ENCODE measurements at places on chromosomes 3 and 15. TPM values are rescaled to one million over a fixed set of nuclear protein-coding genes. Genes with fewer than 3 reads are reported as not detected.

The PRR20G gene
- total RNA-seq, result not detected

The DENND6A gene
- 12.3 TPM for total RNA-seq

The CCR8 gene
- total RNA-seq, result not detected

The LRRN1 gene
- 0.49 TPM for total RNA-seq

The SUSD5 gene
- not detected for total RNA-seq

GRCh38 chr3:64220161-64220914, 4.9 kb downstream of the PRICKLE2 start:
- H3K27ac ChIP-seq, result no peak overlapping the region
- peaks cover 16% of the 10 kb centered on the region for H3K27me3 ChIP-seq
- no peak overlapping the region for H3K4me3 ChIP-seq

DNA sequence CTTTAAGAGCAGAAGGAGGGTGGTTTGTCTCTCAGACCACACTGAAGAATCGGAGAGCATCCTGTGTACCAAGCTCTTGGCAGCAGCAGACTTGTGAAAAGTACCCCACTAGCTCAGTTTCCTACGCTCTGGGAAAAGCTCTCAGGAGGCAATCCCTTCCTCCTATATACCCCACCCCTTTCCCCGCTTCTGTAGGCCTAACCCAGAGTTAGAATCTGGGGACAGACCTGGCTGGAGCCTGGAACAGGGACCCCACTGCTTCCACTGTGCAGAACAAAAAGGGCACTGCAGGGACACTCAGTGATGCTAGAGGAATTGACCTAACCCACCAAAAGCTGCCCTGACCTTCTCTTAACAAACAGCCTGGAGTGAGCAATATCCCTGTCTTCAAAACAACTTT, 70.0 kb upstream of the CCDC39 start:
- no peaks in the 10 kb centered on the region for H3K4me1 ChIP-seq
- peaks cover 1% of the 10 kb centered on the region for H3K27me3 ChIP-seq
- H3K4me3 ChIP-seq, result no peak overlapping the region
- H3K36me3 ChIP-seq, result no peaks in the 10 kb centered on the region
- no peak for DNase-seq

DNA sequence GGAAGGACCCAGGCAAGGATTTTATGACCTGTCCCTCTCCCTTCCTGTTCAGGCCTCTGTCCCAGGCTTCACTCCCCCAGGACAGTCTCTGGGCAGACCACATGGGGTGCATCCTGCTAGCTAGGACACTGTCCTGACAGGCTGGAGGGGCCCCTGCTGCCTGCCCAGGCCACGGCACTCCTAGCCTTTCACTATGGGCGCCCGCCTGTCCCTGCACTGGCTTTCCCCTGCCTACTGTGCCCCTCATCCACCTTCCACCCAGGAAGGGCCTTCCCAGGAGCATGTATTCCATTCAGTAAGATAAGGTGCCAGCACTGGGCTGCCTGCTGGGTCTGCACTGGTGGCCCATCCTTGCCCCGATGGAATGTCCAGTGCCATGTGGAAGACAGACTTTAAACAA, 145.3 kb downstream of the DNAJB8 start:
- no peak for DNase-seq
- no peaks in the 10 kb centered on the region for H3K27me3 ChIP-seq
- H3K27ac ChIP-seq, result no peak overlapping the region
- H3K4me3 ChIP-seq, result no peak overlapping the region
- H3K4me1 ChIP-seq, result peaks cover 50% of the 10 kb centered on the region
- no peaks in the 10 kb centered on the region for H3K36me3 ChIP-seq

- peak overlapping the region; percentile 72 for H3K27ac ChIP-seq
- DNase-seq, result no peak
- peak overlapping the region; percentile 88 for H3K4me3 ChIP-seq
- peaks cover 25% of the 10 kb centered on the region for H3K36me3 ChIP-seq
- no peaks in the 10 kb centered on the region for H3K27me3 ChIP-seq
These were observed 274 bp downstream of the RRP9 start for GRCh38 chr3:51941463-51941797.

- H3K4me3 ChIP-seq, result no peak overlapping the region
- no peaks in the 10 kb centered on the region for H3K4me1 ChIP-seq
- peaks cover 21% of the 10 kb centered on the region for H3K27me3 ChIP-seq
These were observed 9.4 kb upstream of the ACTC1 start for GRCh38 chr15:34804776-34805175.

DNA sequence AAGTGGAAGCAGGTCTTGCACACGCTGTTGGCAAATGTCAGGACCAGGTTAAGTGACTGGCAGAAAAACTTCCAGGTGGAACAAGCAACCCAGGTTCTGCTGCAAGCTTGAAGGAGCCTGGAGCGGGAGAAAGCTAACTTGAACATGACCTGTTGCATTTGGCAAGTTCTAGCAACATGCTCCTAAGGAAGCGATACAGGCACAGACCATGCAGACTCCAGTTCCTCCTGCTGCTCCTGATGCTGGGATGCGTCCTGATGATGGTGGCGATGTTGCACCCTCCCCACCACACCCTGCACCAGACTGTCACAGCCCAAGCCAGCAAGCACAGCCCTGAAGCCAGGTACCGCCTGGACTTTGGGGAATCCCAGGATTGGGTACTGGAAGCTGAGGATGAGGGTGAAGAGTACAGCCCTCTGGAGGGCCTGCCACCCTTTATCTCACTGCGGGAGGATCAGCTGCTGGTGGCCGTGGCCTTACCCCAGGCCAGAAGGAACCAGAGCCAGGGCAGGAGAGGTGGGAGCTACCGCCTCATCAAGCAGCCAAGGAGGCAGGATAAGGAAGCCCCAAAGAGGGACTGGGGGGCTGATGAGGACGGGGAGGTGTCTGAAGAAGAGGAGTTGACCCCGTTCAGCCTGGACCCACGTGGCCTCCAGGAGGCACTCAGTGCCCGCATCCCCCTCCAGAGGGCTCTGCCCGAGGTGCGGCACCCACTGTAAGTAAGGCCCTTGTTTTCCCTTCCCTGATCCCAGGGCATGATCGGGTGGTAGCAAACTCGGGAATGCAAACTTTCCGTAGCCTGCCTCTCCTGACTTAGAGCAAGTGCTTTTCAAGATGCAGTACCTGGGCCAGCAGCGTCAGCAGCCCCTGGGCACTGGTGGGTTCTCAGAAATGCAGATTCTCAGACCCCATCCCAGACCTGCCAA, 759 bp downstream of the GALNT15 start:
- no peak overlapping the region for H3K27ac ChIP-seq
- no peaks in the 10 kb centered on the region for H3K36me3 ChIP-seq
- DNase-seq, result no peak
- peaks cover 2% of the 10 kb centered on the region for H3K4me1 ChIP-seq
- H3K4me3 ChIP-seq, result no peak overlapping the region

- peaks cover 11% of the 10 kb centered on the region for H3K4me1 ChIP-seq
- no peak for DNase-seq
- no peaks in the 10 kb centered on the region for H3K27me3 ChIP-seq
- no peak overlapping the region for H3K27ac ChIP-seq
- H3K36me3 ChIP-seq, result no peaks in the 10 kb centered on the region
These were observed 26.6 kb downstream of the EIF1B start for GRCh38 chr3:40336101-40336500.

GRCh38 chr3:6168256-6168655, 692.7 kb upstream of the GRM7 start:
- no peaks in the 10 kb centered on the region for H3K36me3 ChIP-seq
- H3K4me1 ChIP-seq, result no peaks in the 10 kb centered on the region
- H3K27me3 ChIP-seq, result no peaks in the 10 kb centered on the region

GRCh38 chr15:75531041-75531450, 48.1 kb downstream of the PTPN9 start:
- H3K27ac ChIP-seq, result no peak overlapping the region
- no peak for DNase-seq
- peaks cover 5% of the 10 kb centered on the region for H3K36me3 ChIP-seq
- no peaks in the 10 kb centered on the region for H3K27me3 ChIP-seq
- peaks cover 15% of the 10 kb centered on the region for H3K4me1 ChIP-seq

- no peaks in the 10 kb centered on the region for H3K27me3 ChIP-seq
- H3K4me1 ChIP-seq, result no peaks in the 10 kb centered on the region
- H3K4me3 ChIP-seq, result no peak overlapping the region
- DNase-seq, result no peak
These were observed 36.3 kb upstream of the CADPS start for GRCh38 chr3:62911526-62911925.

Measured in activated naive CD4-positive, alpha-beta T cell treated with anti-CD3 and anti-CD28 coated beads for 36 hours (primary cell).